Retinal pigment epithelial cell (primary cell): ENCODE measurements at places on chromosomes 3 and 15.

- no peak for DNase-seq
Observed at GRCh38 chr15:71089801-71090200, 25.5 kb upstream of the THSD4 start.

DNA sequence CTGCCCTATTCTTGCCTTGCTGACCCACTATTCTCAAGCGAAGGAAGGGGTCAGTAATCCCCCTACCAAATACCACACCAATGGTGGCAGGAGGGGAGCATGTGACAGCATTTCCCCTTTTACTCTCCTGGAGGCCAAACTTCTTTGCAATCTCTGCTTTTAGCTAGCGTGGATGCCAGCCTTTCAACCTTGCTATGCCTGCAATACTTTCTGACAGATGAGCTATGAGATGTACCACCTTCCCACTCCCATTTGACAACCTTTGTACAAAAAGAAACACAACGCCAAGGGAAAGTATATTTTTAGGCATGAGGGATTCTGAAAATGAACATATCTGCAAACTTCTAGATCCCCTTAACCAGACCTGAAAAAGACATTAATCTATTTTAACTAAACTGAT is 302.1 kb downstream of the FHIT start:
- no peak for DNase-seq

DNA sequence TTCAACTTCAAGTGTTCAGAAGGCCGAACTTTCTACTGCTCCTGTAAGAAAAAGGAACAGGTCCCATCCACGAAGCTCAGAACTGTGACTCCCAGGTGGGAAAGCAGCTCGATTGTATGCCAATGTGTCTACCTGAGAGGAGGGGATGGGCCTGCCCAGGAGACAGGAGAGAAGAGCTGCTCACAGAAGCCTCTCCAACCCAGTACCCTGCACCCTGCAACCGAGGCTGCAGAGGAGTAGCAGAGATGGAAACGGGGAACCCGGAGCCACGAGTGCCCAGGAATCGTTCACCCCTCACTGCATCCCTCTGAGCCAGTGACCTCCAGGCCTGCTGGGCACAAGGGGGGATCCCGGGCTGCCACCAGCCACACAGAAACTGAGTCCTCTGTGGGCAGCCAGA is 86.5 kb upstream of the PRR23E start:
- no peak for DNase-seq

DNA sequence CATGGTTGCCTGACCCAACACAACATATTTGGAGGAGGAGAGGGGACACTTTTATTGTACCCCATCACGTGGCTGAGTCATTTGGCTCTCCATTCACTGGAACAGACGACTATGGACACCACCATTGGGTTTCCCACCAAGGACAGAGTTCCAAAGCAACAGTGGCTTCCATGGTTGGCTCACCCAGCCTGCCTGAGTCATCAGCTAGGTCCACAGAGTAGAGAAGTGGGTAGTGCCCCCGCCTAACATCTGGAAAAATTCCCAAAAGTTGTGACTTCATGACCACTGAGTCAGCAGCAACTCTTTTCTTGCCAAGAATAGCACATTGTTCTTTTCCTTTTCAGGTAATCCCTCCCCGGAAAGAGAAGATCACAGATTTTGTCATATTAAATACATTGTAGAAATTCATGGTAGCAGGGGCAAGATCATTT is 3.0 kb upstream of the PPP1R2 start:
- no peak for DNase-seq

DNA sequence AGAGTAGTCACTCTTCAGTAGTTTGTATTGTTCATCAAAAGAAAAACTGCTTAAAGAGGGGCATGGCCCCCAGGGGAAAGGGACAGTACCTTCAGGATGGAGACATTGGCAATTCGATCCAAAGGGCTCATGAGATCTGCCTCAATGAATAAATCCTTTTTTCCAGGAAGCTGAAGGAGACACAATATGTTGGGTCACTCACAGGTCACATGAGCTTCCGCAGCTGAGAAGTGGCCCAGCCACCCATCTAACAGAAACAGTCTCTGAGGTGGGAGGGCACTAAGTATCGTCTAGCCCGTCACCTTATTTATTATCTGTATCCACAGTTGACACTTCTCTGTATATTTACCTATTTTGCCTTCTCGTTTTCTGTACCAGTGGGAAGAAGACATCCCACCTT is 4.7 kb downstream of the VPS33B start:
- no peak for DNase-seq

DNA sequence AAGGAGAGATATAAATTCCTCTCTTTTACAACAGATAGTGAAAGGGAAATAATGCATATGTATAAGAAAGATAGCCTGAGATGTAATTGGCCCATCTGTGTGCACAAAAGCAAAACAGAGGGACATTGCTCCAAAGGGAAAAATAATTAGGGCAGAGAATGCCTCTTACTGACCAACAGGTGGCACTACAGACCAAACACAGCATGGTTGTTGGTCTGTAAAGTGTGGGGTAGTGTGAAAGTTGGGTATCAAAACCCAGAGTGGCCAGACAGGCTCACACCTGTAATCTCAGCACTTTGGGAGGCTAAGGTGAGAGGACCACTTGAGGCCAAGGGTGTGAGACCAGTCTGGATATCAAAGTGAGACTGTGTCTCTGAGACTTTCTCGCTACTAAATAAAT is 4.5 kb upstream of the TLNRD1 start:
- no peak for DNase-seq

DNA sequence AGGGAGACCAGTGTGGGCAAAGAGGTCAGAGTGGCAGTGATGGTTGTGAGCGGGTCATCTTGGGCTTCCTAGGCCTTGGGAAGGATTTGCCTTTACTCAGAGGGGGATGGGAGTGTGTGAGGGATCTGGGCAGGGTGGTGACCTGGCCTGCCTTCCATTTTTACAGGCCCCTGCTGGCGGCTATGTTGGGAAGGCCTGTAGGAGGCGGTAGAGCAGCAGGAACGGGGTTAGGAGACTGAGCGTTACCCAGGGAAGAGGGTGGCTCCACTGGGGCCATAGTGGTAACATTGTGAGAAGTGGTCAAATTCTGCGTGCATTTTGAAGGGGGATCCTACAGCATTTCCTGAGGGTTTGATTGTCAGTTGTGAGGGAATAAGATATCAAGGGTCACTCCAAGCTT is 307.3 kb upstream of the CTDSPL start:
- no peak for DNase-seq

GRCh38 chr15:33080006-33080405 is 114.5 kb downstream of the FMN1 start:
- DNase-seq: no peak

GRCh38 chr15:66573719-66574595 is 8.2 kb upstream of the LCTL start:
- DNase-seq: no peak

DNA sequence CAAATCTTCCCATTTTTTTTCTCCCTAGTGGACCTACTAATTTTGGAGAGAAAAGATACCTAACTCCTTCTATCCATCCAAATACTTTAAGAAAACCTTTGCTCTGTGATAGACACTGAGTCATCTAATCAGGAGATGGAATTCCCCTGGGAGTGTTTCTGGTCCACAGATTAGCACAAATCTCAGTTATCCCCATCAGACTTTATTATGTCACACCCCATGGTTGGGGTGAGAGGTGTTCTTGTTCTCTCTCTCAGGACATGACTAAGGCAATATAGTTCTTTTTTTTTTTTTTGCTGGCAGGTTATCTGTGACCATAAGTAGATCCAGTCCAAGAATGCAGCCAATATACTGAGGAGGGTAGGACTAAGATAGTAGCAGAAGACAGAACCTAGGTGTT is 15.8 kb downstream of the SLC9A9 start:
- peak; percentile 30 for DNase-seq

DNA sequence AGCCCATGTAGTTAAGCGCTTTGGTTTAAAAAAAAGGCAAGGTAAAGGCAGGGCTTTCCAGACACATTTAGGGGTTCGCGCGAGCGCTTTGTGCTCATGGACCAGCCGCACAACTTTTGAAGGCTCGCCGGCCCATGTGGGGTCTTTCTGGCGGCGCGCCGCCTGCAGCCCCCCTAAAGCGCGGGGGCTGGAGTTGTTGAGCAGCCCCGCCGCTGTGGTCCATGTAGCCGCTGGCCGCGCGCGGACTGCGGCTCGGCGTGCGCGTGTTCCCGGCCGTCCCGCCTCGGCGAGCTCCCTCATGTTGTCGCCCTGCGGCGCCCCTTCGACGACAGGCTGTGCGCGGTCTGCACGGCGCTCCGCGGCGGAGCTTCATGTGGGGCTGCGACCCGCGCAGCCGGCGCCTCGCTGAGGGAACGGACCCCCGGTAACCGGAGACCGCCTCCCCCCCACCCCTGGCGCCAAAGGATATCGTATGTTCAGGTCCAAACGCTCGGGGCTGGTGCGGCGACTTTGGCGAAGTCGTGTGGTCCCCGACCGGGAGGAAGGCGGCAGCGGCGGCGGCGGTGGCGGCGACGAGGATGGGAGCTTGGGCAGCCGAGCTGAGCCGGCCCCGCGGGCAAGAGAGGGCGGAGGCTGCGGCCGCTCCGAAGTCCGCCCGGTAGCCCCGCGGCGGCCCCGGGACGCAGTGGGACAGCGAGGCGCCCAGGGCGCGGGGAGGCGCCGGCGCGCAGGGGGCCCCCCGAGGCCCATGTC is 927 bp downstream of the SMAD6 start:
- no peak for DNase-seq

GRCh38 chr3:115099134-115099985 is 47.7 kb downstream of the ZBTB20 start:
- no peak for DNase-seq

GRCh38 chr15:84035399-84035766 is 200.2 kb upstream of the GOLGA6L4 start:
- DNase-seq: peak; percentile 22

DNA sequence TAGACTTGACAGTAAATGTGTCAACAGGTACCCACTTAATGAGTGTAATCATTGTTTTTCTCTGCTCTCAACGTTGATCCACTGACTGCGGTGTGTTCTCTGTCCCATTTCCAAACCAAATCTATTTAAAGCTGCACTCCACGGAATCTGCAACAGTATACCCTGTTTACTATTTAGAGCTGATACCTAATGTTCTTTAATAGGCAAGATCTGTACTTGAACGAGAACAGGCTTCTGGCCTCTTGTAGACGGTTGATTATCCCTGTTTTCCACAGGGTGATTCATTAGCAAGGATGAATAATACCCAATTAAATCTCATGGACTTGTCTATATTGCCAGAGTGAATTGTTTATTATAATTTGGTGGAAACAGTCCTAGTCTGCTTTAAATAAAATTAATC is 189.9 kb downstream of the LPP start:
- no peak for DNase-seq

- no peak for DNase-seq
Observed at GRCh38 chr3:60955034-60955433, 296.2 kb downstream of the FHIT start.

DNA sequence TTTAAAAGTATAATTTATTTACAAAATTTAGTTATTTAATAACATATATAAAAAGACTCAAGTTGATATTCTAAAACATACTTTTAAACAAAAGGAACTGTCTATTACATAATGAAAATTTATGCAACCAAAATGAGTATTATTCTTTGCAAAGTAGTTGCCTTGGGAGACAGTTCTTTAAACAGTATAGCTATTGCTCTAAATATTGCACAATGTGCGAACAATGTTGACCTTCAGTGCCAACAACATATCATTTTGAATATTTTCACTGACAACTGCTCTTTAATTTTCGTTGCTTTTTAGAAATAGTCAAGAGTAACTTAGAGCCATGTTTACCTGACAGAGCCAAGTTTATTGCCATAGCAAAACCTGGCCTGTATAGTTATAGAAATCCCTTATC is 124.9 kb downstream of the ZBTB20 start:
- DNase-seq: no peak

DNA sequence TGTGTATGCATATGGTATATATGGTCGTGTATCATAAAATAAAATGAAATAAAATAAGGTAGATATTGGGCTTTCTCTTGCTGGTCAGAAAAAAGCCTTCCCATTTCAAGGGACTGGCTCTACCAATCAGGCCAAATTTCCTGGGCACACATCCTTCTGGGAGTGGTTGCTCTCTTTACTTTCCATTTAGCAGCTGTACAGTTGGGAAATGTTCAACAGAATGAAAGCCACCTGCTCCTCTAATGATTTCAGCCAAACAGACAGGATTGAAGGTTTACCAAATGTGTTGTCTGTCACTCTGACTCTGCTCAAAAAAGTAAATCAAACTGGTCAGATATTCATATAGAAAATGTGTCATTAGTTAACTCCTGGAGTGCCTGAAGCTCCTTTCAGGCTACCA is 380.4 kb downstream of the ROBO2 start:
- no peak for DNase-seq

DNA sequence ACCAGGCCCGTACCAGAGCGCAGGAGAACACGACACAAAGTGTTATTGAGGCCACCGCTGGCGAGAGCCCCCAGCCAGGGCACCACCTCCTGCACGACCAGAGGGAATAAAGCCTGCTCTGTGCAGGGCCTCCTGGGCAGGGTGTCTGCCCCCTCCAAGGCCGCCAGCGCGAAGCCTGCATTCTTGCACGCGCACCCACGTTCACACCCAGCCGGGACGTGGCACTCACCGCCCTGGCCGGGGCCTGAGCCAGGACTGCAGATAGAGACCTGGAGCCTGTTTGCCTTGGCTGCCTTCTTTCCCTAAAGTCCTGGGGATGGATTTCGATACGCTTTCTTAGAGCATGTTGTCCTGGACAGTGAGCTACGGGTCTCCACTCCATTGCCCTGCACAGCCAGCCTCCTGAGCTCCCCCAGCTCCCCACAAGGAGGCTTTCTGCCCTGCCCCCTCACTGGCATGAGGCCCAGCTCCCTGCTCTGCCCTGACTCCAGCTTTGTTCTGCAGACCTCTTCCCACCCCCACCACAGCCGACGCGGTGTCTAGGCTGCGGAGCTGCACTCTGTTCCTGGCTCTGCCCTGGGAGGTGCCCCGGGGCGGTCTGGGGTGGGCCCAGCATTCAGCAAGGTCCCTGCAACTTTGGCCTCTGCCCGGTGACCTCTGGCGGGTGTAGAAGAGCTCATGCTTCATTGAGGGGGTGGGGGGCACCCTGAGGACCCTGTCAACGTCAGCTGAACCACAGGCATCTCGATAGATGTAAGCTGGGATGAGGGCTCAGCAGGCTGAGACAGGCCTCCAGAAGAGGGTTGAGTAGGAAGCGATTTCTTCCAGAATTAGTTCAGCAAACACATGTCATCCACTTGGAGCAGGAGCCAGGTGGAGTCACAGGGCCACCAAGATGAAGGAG is 145.0 kb downstream of the LRRK1 start:
- DNase-seq: peak; percentile 33

- DNase-seq: no peak
Observed at GRCh38 chr3:78420611-78421010, 1347.2 kb downstream of the ROBO1 start.

GRCh38 chr3:38740537-38740936 is 75.5 kb downstream of the SCN10A start:
- DNase-seq: no peak

DNA sequence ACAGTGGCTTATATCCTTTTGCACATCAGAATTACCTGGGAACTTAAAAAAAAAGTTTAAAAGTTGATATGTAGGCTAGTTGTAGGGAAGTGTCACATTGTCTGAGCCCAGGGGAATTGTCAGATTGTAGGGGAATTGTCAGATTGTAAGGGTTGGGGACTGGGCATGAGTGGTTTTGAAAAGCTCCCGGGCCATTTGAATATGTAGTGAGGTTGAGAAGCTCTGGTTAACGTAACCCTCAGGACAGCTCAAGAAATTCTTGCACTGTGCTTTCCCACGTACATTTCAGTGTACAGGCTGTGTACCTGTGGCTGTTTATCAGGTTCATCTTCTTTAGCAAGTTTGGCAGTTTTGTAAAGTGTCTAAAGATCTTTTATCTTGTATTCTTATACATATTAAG is 107.0 kb downstream of the FNDC3B start:
- no peak for DNase-seq

GRCh38 chr3:128504533-128504915 is 11.5 kb upstream of the GATA2 start:
- DNase-seq: no peak

GRCh38 chr3:3069723-3070122 is 40.5 kb downstream of the IL5RA start:
- DNase-seq: no peak
